GM23248 (cell line): ENCODE measurements at places on chromosomes 7 and 10.

GRCh38 chr10:12319076-12319475, 30.3 kb upstream of the CAMK1D start:
- DNase-seq: no peak
- no peaks in the 10 kb centered on the region for H3K4me1 ChIP-seq
- H3K4me3 ChIP-seq: no peak overlapping the region
- no peak overlapping the region for H3K27ac ChIP-seq

DNA sequence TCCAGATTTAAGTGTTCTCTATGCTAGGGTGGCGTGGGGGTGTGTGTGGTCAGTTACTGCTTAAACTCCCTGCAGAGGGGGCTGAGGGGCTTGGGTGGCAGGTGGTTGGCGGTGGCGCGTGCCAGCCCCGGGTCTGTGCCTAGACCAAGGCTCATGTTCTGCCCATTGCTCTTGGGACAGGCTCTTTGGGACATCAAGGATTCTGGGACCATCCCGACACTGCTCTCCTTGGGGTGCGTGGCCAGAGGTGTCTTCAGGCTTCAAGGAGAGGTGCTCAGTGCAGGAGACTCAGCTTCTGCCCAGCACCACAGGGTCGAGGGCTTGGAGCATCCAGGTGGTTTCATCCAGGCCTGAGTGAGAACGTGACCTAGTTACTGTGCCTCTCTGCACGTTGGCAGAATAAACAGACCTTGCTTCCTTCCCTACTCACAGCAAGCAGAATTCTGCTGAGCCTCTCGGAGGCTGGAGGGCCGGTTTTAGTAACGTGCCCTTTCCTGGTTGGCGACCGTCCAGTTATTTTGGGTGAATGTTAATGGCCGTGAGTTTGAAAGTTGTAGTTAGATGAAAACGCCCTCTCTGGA, 39.9 kb downstream of the CAMK1D start:
- no peaks in the 10 kb centered on the region; the same call in 1 of the 2 replicates for H3K27me3 ChIP-seq
- H3K4me1 ChIP-seq: no peaks in the 10 kb centered on the region
- no peak overlapping the region for H3K4me3 ChIP-seq
- DNase-seq: no peak

DNA sequence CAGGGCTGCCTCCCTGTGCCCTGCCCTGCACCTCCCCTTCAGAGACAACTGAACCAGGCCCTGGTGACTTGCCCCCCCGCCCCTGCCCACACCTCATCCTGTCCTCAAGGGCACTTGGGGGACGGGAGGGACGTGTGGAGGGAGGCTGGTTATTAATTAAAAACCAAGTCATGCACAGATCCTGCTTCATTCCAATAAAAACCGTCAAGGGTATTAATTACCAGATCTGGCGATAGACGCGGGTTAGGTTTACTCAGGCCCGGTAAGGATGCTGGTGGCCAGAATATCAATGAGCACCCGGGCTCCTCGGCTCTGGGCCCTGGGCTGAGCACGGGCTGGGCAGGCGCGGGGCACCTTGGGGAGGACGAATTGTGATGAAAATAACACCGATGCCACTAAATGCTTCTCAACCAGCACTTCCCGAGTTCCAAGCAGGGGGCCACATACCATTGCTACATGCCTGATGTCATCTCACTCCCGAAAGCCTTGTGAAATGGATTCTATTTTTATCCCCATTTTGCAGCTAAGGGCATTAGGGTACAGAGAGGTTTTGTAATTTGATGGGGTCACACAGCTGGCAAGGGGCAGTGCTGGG, 24.5 kb upstream of the GTF2IRD1 start:
- H3K27ac ChIP-seq: no peak overlapping the region
- no peaks in the 10 kb centered on the region for H3K4me1 ChIP-seq
- H3K27me3 ChIP-seq: no peaks in the 10 kb centered on the region
- peak; percentile 71 for DNase-seq

GRCh38 chr10:87862679-87863052, 667 bp downstream of the KLLN start:
- no peaks in the 10 kb centered on the region for H3K27me3 ChIP-seq
- peak overlapping the region; percentile 98 for H3K4me3 ChIP-seq
- 0 out of 2 replicates have a peak, but pooled peaks cover 4% of the 10 kb centered on the region for H3K4me1 ChIP-seq
- peak overlapping the region; percentile 93 for H3K27ac ChIP-seq
- DNase-seq: peak; percentile 77
- H3K36me3 ChIP-seq: no peaks in the 10 kb centered on the region

DNA sequence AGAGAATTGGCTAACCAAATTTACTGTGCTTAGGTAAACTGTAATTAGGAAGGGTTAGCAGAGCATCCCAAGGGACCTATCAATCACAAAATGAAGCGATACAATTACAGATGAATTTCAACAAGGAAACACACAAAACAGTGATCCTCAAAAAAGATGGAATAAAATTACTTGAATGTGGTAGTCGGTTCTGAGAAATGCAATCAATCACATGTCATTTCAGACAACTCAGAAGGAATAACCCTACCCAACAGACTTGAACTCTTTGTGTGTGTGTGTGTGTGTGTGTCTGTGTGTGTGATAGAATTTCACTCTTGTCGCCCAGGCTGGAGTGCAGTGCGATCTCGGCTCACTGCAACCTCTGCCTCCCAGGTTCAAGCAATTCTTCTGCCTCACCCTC, 43.5 kb downstream of the ST8SIA6 start:
- DNase-seq: no peak
- no peaks in the 10 kb centered on the region for H3K36me3 ChIP-seq
- no peaks in the 10 kb centered on the region for H3K4me1 ChIP-seq
- no peak overlapping the region for H3K4me3 ChIP-seq
- H3K27ac ChIP-seq: no peak overlapping the region

DNA sequence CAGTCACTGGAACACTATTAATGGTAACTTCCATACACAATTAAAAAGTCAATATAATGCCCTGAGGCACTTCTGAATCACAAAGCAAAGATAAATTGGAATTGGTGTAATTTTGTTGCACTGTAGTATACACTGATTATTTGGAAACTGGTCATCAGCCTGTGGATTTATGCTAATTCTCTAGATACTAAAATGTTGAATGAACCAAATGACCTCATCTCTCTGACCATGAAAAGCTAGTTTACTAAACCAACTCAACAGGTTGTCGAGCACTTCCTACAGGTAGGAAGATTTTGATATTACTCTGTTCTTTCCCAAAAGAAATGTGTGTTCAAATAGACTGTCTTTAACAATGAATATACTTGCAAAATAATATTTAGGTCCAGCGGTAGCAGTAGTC, 5.3 kb downstream of the NRP1 start:
- no peaks in the 10 kb centered on the region for H3K27me3 ChIP-seq
- H3K36me3 ChIP-seq: peaks cover 58% of the 10 kb centered on the region
- H3K4me3 ChIP-seq: peak overlapping the region; percentile 10
- peaks cover 54% of the 10 kb centered on the region for H3K4me1 ChIP-seq

- no peaks in the 10 kb centered on the region for H3K27me3 ChIP-seq
- H3K27ac ChIP-seq: no peak overlapping the region
- H3K36me3 ChIP-seq: no peaks in the 10 kb centered on the region
- H3K4me3 ChIP-seq: no peak overlapping the region
- DNase-seq: no peak
These were observed 769.9 kb downstream of the MAGI2 start for GRCh38 chr7:78683566-78683965.

DNA sequence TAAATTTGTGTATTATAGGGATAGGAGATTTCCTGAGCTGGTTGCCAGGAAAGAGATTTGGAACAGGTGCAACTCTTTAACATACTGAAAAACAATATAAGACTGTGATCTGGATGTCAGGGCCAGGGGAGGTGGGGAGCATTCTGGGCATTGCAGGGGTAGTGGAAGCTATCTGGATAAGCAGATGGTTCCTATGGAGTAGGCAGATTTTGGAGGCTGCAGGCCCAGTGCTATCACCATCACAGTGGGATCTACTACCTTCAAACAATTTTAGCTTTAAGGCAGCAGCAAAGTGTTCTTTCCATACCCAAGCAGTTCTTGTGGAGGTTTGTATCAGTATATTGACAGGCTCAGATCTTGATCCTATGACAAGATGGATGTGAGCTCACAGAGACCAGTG, 71.1 kb downstream of the ADAM22 start:
- no peak overlapping the region for H3K4me3 ChIP-seq
- H3K27me3 ChIP-seq: no peaks in the 10 kb centered on the region
- no peaks in the 10 kb centered on the region for H3K36me3 ChIP-seq
- no peak overlapping the region for H3K27ac ChIP-seq
- H3K4me1 ChIP-seq: no peaks in the 10 kb centered on the region

DNA sequence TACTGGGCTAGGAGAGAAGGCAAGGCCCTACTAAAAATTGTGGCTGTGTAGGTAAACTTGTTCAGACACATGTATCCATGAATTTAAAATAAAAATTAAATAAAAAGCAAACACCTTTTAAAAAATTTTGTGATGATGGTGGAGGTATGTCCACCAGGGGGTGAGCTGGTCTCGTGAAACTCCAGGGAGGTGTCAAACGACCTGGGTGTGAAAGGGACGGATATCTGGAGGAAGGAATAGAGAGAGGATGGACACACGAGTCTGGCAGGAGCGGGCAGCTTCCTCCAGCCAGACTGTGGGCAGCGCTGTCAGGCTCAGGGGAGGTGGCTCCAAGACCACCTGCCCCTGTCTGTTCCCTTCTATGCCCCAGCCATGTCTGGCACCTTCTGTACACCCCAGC, 34.8 kb upstream of the DMBT1 start:
- no peak for DNase-seq
- H3K36me3 ChIP-seq: no peaks in the 10 kb centered on the region
- no peaks in the 10 kb centered on the region; the same call in 1 of the 2 replicates for H3K27me3 ChIP-seq
- H3K4me1 ChIP-seq: peaks cover 5% of the 10 kb centered on the region; the same call in 1 of the 2 replicates
- H3K4me3 ChIP-seq: no peak overlapping the region
- no peak overlapping the region for H3K27ac ChIP-seq

DNA sequence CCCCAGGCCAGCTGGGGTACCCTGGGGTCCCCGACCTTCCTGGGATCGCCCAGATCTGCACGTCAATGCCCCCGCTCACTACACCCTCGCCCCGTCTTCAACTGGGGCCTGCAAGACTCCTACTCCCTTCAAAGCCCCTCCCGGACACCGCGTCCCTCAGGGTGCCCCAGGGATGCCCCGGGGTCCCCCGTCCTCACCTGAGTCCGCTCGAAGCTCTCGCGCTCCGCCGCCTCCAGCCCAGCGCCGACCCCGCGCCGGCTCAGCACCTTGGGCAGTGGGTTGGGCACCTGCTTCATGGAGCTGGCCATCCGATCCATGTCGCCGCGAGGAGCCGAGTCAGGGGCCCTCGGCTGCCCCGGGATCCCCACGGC, at the start of gene HIP1:
HIP1 (minus strand) TSS at position 338 of the 371 bp plus-strand sequence; CDS start at position 317, 21 bp downstream.
- no peaks in the 10 kb centered on the region for H3K36me3 ChIP-seq
- no peaks in the 10 kb centered on the region for H3K27me3 ChIP-seq
- peaks cover 15% of the 10 kb centered on the region for H3K4me1 ChIP-seq

DNA sequence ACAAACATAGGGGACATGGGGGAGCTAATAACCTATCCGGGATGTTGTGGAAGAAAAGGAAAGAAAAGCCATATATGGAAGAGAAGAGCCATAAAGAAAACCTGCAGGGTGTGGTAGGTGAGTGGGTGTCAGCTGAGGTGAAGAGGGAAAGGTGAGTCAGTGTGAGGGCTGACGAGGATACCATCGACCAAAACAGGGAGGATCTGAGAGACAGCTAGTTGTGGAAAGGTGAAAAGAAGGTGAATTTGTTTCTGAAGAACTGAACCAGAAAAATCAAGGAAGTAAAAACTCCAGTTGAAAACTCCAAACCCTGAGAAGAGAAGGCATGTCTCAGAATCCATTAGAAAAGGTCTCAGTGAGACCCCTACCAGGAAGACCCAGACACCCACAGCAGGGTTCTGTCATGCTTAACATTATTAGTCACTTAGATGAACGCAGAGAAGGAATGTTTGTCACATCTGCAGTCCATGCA, 4.1 kb downstream of the BLNK start:
- no peaks in the 10 kb centered on the region for H3K36me3 ChIP-seq
- DNase-seq: no peak
- no peak overlapping the region for H3K4me3 ChIP-seq
- H3K4me1 ChIP-seq: no peaks in the 10 kb centered on the region
- no peaks in the 10 kb centered on the region for H3K27me3 ChIP-seq

DNA sequence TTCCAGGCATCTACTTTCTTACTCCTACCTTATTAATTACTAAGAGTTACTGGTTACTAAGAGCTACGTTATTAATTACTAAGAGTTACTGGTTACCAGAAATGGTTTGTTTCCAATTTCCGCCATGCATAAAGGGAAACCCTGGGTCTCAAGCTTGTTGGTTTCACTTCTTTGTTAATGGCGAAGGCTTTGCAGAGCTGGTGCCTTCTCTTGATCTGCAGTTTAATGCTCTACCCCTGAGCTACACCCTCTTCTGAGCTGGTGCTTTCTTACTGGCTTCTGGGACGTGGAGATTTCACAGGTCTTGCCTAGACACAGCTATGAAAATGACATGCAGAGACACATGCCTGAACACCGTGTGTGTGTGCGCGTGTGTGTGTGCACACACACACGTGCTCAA, 560 bp downstream of the CPA4 start:
- no peak for DNase-seq
- no peaks in the 10 kb centered on the region for H3K36me3 ChIP-seq
- peak overlapping the region; percentile 64 for H3K27ac ChIP-seq
- peak overlapping the region; percentile 36; the same call in 1 of the 2 replicates for H3K4me3 ChIP-seq
- H3K4me1 ChIP-seq: peaks cover 34% of the 10 kb centered on the region
- H3K27me3 ChIP-seq: no peaks in the 10 kb centered on the region

- no peak overlapping the region for H3K27ac ChIP-seq
- H3K27me3 ChIP-seq: no peaks in the 10 kb centered on the region
- H3K4me1 ChIP-seq: 0 out of 2 replicates have a peak, but pooled peaks cover 8% of the 10 kb centered on the region
- DNase-seq: peak; percentile 58
These were observed 181.2 kb downstream of the TWIST1 start for GRCh38 chr7:18936265-18936664.

DNA sequence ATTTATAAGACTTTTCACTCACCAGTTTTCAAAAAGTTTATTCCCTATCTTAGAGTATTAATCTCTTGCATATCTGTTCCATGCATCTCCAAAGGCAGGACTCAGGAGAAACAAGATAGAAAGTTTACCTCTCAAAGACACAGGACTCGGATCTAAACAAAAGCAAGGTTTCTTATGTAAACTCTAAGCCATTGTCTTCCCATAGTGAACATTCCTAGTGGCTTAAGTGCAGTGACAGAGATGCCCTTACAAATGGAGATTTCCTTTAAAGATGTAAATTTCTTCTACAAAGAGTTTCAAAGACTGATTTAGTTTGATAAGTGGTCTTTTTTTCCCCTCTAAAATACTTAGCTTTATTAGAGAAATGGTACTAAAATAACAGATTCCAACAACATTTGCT, 209.8 kb downstream of the ACTR3B start:
- no peak for DNase-seq
- H3K4me3 ChIP-seq: no peak overlapping the region
- H3K4me1 ChIP-seq: no peaks in the 10 kb centered on the region
